ENCODE measurements at places on chromosomes 13 and 19.

GRCh38 chr13:90532861-90533492, 814.5 kb upstream of the MIR17HG start:
- DNase-seq: no peak

- no peak for DNase-seq
Observed at GRCh38 chr19:1649706-1650649, 2.4 kb downstream of the TCF3 start.

DNA sequence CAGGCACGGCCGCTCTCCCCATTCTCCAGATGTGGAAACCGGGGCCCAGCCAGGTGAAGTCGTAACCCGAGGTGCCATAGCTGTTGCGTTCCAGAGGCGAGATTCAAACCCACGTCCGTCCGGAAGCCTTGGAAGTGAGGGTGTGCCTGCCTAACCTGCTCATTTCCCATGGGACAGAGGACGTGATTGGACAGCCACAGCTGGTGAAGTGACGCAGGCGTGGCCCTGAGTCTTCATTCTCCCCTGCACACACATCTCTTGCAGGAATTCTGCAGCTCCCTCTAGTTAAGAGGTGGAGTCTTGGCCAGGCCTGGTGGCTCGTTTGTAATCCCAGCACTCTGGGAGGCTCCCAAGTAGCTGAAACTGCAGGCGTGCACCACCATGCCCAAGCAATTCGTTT, 16.8 kb downstream of the MEIS3 start:
- DNase-seq: no peak

DNA sequence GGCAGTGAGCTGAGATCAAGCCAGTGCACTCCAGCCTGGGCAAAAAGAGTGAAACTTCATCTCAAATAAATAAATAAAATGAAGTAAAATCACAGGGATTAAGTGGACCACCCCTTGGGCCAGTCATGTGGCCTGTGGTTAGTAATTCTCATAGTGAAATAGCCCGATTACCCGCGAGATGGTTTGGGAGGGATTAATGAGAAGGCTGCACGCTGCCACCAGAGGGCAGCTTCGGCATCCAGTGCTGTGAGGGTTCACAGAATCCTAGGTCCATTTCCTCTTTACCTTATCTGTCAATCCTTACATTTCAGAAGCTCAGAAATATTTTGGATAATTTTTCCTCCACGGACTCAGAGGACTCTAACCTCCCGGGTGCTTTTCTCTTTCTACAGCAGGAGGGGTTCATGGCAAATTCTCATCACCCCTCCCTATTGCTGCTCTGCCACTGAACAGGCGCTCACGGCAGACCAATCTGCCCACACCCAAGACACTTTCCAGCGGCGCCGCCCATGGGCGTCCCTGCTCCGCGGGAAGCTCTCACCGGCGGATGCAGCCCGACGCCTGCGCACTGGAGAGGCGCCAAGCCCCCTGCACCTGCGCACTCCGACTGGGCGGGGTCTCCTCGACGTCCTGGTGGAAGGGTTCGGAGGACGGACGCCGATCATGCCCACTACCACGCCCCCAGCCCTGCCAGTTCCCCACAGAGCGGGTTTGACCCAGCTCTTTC, 11.0 kb downstream of the ZNF835 start:
- DNase-seq: no peak

DNA sequence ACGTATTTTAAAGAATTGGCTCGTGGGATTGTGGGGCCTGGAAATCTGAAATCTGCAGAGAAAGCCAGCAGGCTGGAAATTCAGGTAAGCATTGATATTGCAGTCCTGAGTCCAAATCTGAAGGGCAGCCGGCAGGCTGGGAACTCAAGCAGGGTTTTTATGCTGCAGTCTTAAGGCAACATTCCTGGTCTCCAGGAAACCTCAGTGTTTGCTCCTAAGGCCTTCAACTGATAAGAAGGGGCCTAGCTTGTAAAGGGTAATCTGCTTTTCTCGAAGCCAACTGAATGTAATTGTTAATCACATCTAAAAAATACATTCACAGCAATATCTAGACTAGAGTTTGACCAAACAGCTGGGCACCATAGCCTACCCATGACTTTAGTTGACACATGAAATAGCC, 154.4 kb downstream of the EFNB2 start:
- DNase-seq: no peak

GRCh38 chr13:112970552-112971287, 1.7 kb downstream of the MCF2L start:
- no peak for DNase-seq
